ENCODE measurements at places on chromosomes 7 and 10.
A peak's percentile ranks its signal among the peaks of the same experiment; 100 is the strongest.

DNA sequence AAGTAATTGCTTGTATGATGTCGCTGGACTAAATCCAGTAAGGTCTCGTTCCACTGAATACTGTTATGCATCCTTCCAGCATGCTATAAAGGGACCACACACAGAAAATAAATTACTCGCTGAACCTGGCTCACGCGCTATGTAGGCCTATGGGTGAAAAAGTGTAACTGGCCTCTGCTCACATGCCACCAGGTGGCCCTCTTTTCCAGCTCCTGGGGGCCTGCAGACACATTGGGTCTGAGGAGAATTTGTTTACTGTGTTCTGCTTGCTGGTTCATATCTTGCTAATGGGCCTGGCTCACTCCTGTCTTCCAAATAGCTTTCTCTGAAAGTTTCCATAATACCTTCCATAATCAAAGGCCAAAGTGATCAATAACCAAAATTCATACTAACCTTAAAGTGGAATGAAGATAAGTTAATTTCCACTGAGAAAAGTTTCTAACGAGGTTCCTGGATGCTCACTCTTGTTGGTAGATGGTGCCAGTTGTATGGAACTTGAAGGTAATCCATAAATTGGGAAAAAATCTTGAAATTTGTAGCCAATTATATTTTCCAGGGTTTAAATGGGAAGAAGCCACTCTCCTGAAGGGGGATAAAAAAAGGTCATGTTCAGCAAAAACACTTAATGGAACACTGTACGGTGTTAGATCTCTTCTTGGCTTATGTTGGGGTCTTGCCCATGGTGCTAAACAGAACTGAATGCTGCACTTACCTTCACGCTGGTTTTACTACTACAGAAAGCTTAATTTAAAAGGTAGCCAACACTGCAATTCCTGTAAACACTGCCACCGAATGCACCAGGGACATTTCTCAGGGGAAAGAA is 27.0 kb upstream of the ZPBP start:
- peak; percentile 18 for DNase-seq

GRCh38 chr7:4042402-4043045 is 639.6 kb upstream of the FOXK1 start:
- no peak for DNase-seq

GRCh38 chr7:28132959-28133870 is 47.4 kb downstream of the JAZF1 start:
- DNase-seq = no peak

GRCh38 chr7:44754802-44755697 is 6.4 kb downstream of the ZMIZ2 start:
- DNase-seq = no peak

DNA sequence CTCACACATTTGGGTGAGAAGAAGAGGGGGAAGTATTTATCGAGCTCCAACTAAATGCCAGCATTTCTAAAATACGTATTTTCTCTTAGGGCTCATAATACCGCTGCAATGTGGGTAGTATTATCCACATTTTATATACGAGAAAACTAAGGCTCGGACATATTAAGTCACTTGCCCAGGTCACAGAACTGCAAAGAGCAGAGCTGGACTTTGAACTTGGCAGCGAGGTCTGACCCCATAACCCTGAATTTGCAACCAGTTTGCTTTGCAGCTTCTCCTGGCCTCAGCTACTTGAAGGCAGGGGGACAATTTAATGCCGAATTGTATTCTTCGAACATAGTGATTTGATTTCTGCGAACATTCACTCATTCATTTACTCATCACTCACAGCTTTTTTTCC is 7.2 kb downstream of the ABLIM1 start:
- DNase-seq = no peak

DNA sequence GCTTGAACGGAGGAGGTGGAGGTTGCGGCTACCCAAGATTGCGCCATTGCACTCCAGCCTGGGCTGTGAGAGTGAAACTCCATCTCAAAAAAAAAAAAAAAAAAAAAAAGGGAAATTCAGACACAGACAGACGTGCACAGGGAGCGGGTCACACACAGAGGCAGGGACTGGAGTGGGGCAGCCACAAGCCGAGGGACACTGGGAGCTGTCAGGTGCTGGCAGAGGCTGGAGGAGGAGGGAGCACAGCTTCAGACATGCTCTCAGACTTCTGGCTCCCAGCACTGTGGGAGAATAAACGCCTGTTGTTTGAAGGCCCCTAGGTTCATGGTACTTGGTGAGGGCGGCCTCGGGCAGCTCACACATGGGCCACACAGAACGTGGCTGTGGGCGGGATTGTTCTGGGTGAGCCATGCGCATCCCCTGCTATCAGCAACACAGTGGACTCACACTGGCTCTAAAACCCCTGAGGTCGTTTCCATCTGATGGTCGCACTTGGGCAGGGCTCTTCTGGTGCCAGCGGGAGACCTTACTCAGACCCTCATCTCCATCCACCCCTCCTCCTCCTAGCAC is 375.9 kb downstream of the DNAJB6 start:
- DNase-seq = no peak

- DNase-seq = no peak
These were observed 97.1 kb downstream of the JCAD start for GRCh38 chr10:29962166-29962850.

GRCh38 chr10:62527019-62527827 is 153.1 kb downstream of the ZNF365 start:
- no peak for DNase-seq

DNA sequence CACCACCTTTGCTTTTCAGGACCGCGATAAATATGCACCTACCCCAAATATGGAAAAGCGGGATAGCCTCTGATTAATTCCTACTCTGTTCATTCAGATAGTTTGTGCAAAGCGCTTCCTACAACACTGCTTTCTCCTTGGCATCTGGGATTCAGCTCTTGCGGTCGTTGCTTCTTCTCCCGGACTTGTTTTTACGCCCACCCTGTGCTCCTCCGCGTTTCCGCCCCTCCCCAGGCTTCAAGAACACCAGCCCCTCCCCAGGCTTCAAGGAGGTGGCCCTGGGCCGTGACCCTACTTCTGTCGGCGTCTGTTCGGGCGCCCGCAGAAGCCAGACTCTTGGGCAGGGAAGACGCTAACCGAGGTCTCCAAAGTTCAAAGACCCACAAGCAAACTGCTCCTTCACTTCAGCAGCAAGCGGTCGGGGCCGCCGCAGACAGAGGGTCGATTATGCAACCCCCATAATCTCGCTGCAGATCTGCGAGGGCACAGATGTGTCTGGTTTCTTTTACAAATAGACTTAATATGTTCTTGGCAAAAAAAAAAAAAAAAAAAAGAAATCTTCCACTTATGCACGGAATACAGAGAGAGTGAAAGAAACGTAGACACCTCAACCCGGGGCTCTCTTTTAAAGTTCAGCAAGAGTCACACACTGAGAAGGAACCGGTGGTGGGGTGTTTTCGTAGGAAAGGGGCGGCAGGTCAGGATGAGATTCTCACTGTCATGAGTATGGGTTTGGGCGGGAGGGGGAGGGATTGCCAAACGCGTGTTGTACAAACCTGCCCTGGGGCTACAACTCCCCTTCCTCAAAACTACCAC is 1.9 kb downstream of the DLX5 start:
- no peak for DNase-seq

DNA sequence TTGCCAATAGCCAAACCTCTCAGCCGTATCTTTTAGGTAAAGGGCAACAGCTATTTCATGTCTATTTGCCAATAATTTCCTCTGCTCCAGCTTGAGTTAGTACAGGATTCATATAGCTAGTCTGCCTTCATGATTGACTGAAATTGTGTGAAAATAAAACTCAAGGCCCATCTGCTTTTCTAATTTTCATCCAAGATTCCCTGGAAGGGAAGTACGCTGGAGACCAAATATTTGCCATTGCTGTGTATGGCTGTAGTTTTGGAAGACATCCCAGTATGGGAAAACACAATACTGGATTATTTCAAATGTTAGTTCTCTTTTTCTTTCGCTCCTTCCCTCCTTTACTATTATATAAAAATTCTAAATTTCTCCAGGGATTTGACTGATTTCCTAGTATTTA is 652.4 kb downstream of the CNTNAP2 start:
- no peak for DNase-seq

- DNase-seq = peak; percentile 85
These were observed 15.8 kb downstream of the ECHDC3 start for GRCh38 chr10:11757821-11758463.

DNA sequence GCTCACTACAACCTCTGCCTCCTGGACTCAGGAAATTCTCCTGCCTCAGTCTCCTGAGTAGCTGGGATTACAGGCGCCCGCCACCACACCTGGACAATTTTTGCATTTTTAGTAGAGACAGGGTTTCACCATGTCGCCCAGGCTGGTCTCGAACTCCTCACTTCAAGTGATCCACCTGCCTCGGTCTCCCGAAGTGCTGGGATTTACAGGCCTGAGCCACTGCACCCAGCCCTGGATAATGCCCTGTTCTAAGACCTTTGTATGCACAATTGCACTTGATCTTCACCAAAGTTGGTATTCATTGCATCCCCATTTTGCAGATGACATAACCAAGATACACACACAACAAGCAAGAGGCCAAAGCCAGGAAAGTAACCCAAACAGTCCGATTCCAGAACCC is 97.7 kb upstream of the CARD11 start:
- DNase-seq = no peak

- DNase-seq = no peak
These were observed 12.8 kb downstream of the CPA1 start for GRCh38 chr7:130393101-130393561.

- DNase-seq = no peak
These were observed 2.8 kb downstream of the TET1 start for GRCh38 chr10:68562661-68563570.

- DNase-seq = no peak
These were observed 195.5 kb downstream of the CDK14 start for GRCh38 chr7:90791596-90791995.

- DNase-seq = no peak
These were observed 53.7 kb downstream of the TAF3 start for GRCh38 chr10:7872041-7872442.

DNA sequence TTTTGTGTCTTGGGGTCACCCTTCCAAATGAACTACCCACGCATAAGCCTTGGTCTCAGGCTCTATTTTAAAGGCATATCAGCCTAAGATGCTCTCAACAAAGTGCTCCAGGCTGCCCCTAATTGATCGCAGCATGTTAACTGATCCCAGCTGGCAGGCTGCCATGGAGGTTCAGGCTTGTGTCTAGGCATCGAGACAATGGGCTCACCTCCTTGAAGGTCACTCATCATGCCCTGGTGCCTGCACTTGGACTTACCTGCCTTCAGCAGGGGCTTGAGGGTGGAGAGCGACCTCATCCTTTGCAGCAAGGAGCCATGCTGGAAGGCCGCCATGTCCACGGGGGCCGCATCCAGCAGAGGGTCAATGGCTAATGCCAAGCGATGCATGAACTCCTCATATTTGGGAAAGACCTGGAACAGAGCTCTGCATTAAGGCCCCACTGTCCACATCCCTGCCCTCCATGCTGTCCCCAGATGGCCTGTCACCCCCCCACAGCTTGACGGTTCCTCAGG is 17.8 kb downstream of the PYROXD2 start:
- no peak for DNase-seq

GRCh38 chr10:47351899-47352815 is 4.0 kb downstream of the RBP3 start:
- DNase-seq = no peak

GRCh38 chr7:115549910-115550309 is 480.7 kb downstream of the TFEC start:
- DNase-seq = no peak

DNA sequence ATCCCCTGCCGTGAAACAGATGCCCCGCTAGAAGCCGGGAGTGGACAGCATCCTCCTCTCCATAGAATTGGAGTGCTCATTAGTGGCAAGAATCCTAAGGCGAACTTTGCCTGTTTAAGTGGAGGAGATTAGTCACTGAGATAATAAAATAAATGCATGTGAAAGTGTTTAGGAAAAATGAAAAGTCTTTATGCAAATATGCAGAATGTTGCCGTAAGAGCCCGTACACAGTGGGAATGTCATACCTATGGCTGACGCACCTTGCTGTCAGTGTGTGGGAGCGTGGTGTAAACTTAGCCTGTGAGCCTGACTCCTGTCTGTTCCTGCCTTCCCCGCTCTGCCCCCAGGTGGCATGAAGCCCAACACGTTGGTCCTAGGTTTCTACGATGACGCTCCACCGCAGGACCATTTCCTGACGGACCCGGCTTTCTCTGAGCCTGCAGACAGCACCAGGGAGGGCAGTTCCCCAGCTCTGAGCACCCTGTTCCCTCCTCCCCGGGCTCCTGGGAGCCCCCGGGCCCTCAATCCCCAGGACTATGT is 1.7 kb upstream of the TRIP6 start:
- DNase-seq = no peak

- no peak for DNase-seq
These were observed 173.4 kb upstream of the PFKP start for GRCh38 chr10:2893991-2894390.

DNA sequence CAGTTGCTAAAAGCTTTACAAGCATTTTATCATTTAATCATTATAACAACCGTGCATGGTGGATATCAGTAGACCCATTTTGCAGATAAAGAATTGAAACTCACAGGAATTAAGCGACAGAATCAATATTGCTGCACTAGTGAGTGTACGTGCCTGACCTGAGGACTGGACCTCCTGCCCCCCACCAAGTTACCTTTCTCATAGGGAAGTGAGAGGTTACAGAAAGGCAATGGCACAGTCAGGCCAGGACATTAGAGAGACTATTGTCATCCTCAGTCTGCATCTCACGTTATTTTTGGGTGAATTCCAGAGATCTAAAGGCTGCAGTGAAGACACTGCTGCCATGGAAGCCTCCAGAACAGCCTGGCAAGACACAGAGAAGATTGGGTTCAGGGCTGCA is 80.9 kb downstream of the WDFY4 start:
- no peak for DNase-seq

GRCh38 chr10:101063548-101064414 is 2.0 kb downstream of the KAZALD1 start:
- DNase-seq = no peak

DNA sequence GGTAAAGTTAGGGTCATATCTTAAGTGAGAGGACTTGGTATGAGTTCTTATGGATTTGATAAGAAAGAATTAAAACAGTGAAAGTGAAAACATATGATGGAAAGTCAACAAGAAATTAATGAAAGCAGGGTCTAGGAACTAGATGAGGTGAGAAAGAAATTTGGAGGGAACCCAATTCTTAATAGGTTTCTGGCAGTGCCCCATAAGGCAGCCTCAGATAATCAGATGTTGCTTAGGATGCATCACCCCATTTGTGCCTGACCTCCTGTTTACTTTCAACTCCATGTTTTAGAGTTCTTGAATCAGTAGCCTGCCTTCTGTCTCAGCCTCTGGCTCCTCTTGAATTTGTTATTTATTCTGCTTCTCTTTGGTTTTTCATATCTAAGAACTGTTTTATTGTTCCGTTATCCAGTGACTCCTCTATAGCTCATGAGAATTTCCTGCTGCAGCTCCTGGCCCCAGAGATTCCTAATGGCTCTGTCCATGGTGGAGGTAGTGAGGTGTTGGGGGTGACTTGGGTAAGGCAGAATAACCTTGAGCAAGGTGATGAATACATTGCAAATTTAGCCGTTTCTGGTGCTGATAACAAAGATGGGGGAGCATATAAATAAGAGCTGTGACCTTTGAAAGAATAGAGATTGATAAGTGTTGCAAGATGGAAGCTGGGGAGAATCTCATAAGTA is 17.6 kb downstream of the ITGB8 start:
- no peak for DNase-seq

- DNase-seq = no peak
These were observed 76.1 kb downstream of the LRRC4 start for GRCh38 chr7:127955051-127955531.

GRCh38 chr10:132634947-132635271 is 97.3 kb downstream of the INPP5A start:
- DNase-seq = no peak
